MV-4-11 (cell line): ENCODE measurements at places on chromosomes 1 and 21.

- DNase-seq, result peak; percentile 22
These were observed 36.9 kb downstream of the WDR64 start for GRCh38 chr1:241688940-241689368.

- peak; percentile 40 for DNase-seq
These were observed 13.9 kb downstream of the ADAM30 start for GRCh38 chr1:119882132-119883049.

DNA sequence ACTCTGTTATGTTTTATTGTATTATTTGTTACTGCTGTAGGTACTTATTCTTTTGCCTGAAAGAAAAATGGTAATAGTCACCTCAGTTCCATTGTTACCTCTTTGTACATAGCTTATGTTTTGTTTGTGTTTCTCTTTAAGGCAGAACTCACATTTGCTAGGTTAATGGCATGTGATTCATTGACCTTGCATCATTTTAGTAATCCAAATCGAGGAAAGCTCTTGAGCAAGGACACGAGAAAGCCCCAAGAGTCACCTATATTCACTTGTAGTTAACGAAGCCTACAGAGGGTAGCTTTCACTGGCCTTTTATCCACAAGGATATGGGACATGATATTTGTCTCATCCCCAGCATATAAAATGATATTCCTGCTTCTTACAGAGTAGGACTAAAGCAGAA, 1765.2 kb downstream of the NCAM2 start:
- DNase-seq, result no peak

DNA sequence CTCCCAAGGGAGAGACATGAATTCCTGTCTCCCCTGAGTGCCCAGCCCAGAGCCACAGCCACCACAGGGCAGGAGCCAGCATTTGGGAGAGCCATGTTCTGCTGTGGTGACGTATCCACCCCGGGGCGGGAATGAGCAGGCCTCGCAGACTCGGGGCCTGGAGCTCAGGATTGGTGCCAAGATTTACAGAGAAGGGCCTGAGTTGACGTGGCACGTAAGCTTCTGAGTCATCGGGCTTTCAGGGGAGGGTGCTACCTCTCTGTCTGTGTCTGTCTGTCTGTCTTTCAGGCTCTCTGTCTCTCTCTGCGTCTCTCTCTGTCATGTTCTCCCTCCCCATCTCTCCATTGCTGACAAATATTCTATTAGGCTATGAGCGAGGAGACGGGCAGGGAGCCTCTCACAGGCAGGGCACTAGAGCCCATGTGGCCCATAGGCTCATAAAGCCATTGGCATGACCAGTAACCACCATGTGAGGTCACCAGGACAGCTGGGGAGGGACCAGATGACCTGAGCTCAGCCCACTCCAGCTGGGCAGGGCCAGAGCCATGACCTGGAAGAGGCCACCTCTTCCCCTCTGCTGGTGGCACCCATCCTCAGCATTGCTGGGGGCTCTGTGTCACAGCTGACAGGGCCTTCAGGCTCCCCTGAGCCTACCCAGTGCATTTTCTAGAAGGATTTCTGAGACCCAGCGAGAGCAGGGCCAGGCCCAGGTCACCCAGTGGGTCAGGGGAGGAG, 300.0 kb upstream of the VAMP3 start:
- no peak for DNase-seq
